ENCODE measurements at places on chromosomes 12 and 14.

DNA sequence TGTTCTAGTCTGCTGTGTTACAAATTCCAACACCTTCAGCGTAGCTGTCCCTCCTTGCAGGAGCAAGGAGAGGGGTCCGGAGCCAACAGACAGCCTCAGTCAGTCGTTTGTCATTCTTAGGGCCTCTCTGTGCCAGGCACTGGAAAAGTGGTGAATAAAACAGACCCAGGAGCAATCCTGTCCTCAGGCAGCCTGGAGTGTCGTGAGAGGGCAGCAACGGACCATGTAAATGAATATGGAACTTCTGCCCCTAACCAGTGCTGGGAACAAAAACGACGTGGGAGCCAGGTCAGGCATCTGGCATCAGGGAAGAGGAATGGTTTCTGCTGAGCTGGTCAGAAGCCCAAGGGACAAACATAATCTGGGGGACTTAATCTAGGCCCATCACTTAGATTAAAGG, 64.8 kb upstream of the PSMC1 start:
- no peak for DNase-seq

DNA sequence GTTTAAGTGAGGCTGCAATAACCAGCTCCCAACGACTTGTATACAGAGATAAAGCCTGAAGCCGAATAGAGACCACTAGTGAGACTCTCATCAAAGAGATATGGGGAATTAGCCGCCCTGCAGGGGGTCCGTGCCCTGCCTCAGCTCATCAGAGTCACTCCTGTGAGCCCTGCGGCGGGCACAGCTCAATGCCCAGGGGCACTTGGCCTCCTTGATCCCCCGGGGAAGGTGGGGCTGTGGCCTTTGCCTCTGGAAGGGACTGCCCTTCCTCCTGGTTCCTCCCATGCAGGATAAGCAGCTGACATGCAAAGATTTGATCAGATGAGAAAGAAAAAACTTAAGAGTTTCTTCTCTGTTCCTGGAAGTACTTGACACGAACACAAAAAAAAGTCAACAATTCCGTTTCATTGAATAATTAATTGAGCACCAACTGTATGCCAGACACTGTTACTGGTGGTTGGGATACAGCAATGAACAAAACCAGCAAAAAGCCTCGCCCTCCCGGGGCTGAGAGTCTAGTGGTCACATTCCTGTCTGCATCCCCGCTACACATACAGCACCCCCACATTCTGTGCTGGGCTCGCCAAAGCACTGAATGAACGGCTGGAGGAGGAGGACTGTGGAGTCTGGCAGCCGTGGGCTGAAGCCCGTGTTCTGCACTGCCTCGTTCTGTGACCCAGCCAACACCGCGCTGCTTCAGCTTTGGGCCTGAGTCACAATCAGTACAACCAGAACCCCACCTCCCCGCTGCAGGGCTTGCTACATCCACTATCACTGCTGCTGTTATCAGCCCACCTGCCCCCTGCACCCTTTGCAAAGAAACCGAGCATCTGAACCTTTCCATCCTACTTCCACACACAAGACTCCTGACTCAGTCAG, 10.3 kb downstream of the TTC7B start:
- DNase-seq = peak; percentile 36

DNA sequence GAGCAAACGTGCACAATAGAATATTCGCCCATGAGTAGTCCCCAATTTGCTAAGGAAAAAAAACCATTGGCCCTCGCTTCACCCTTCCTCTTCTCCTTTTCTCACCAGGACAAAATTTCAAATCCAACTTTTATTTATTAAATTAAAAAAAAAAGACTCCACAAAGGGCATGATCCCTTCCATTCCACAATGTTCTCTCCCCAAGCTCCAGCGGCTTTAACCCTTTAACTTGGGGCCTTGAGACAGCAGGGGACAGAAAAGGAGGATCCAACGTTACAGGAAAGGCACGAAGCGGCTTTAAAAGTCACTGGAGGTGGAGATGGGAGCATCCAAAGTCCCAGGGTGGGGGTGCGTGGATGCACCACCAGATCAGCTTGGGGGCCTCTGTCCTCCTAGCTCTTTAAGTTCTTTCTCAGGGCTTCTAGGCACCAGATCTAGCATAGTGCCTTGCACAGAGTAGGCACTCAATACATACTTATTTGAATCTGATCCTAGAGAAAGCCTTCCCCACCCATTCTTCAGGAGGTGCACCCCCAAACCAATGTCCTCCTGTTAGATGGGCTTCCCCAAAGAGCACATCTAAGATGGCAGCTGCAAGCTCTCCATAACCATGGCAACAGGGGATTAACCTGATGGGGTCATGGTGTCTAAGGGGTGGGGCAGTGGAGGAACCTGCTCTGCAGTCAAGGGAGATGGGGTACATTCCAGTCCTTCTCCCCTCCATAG, 5.2 kb upstream of the AAAS start:
- no peak for DNase-seq

DNA sequence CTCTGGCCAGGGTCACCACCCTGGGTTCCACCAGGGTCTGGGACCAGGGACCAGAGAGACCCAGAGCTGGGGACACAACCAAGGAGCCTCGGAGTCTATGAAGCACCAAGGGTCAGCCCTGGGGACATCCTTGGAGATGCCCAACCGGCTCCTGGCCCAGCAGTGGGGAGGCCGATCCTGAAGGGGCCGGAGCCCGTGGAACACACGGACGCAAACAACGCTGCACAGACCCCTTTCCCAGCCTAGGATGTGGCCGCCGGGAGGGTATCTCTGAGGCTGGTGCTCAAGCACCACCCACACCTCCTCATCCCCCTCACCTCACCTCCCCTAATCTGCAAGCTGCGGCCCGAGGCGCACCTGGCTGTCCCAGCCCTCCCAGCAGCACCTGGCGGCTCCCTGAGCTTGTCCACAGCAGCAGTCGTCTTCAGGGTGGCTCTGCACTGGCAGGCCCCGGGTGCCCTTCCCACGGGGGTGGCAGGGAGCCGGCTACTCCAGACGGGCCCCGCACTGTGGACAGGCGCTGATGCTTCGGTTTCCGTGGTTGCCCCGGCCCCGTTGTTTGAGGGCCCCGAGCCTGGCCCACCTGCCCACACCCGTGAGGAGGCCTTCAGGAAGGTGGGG, 146.8 kb upstream of the C14orf180 start:
- DNase-seq = no peak

- no peak for DNase-seq
Measured at GRCh38 chr12:93422050-93422449, 19.7 kb downstream of the UBE2N start.

GRCh38 chr14:101008631-101009336, 105.3 kb upstream of the RTL1 start:
- peak; percentile 76 for DNase-seq

DNA sequence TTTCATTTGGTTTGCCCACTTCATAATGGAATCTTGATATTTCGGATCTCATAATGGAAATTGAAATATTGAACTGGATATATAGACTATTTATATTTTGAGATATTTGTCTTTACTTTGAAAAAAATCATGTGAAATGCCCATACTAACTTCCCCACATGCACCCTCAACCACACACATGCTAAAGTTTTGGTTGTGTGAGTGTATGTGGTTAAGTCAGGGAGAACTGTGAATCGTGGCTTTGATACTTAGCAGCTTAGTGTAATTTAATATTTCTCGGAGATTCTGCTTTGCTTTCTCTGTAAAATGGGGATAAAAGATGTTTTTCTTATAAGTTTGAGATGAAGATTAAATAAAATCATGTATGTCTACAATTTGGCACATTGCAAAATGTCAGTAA, 162.1 kb downstream of the OTOGL start:
- no peak for DNase-seq

GRCh38 chr14:66174453-66174891, 311.7 kb upstream of the CCDC196 start:
- DNase-seq = no peak

GRCh38 chr14:77007975-77008421, 20.5 kb downstream of the IRF2BPL start:
- no peak for DNase-seq

- DNase-seq = peak; percentile 77
Measured at GRCh38 chr12:71731439-71732356, 23.0 kb upstream of the RAB21 start.

DNA sequence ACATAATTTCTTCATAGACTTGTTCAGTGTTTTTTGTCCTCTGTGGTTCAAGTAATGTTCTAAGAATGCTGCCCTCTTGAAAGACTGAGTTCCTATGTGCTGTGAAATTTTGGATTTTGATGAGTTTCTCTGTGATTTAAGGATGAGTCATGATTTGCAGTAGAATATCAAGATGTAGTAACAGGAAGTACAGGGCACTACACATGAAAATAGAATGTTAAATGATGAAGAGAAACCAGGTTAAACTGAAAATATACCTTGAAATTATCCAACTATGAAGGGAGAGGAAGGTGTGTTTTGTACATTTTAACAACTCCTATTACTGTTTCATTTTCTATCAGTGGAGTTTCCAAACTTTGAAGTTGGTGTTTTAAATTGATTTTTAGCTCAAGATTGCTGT, 4.8 kb downstream of the ELK3 start:
- peak; percentile 96 for DNase-seq

- no peak for DNase-seq
Measured at GRCh38 chr12:3973269-3973884, 100.2 kb upstream of the PARP11 start.

DNA sequence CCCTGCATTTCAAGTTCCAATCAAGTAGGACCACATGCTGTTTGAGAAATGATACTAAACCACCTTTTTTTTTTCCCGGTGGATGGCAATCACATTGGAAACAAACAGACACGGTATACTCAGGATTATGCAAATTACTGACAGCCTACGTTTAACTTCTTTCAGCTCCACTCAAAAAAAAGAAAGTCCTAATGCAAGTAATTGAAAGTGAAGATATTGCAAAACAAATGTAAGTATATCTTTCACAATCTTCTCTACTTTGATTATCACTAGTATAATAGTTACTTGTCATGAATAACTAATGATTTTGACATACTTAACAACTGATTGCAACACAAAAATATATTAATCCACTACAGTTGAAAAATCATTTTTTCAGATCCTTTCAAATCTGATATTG, 2.6 kb upstream of the OSBPL8 start:
- no peak for DNase-seq

- no peak for DNase-seq
Measured at GRCh38 chr12:43898474-43898873, 62.6 kb downstream of the TMEM117 start.

DNA sequence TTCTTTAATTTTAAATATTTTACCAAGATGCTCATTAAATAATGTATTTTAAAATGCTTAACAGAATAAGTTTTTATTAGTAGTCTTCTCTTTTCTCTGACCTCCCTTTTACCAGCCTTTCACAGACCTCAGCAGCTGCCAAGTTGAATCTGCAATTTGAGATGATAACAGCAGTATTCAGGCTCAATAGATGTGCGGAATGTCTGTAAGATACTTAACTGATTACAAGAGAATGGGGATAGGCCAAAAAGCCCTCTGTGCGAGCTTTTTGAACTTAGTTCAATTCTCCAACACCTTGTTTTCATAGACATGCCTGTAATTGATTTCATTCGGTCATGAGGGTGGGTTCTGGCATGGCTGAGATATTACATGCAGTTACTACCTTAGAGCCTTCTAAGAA, 277.2 kb downstream of the TMTC2 start:
- no peak for DNase-seq

- DNase-seq = no peak
Measured at GRCh38 chr12:175250-175649, 38.7 kb downstream of the SLC6A12 start.

DNA sequence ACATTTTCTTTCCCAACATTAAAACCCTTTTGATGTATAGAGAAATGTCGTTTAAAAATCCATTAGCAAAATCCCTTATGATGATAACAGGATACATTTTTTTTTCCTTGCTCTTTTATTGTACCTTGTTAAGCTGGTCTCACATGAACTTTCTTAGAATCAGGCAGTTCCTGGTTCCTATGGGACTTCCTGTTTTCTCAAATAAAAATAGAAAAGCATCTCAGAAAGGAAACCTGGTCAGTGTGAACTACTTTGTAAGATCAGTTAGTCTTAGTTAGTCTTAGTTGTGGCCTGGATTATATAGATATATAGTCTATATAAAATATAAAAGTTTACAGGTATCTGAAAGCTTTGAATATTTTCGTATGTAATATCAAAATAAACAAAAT, 40.3 kb downstream of the LEMD3 start:
- no peak for DNase-seq

DNA sequence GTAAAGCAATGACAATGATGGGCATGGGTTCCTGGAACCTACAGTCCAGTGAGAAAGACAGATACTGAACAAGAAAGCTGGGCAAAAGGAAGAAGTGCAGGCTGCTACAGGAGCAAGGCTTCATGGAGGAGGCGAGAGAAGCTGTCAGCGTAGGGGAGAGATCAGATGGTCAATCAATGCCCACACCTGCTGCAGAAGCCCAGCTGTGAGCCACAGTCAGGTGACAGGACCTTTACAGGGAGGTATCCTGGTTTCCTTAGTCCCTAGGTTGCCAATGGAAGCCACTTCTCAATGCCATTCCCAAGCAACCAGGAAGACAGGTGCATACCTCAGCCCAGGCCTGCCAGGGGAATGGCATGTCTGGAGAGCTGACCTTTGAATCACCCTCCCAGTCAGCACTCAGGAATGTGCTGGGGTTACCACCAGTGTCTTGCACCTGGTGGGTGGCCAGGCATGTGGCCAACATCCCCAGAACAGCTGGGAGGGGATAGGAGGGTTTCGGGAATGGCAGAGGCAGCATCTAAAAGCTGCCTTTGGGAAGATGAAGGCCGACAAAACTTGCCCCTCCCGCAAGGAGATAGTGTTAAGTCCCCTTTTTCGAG, 170.3 kb downstream of the TTC7B start:
- DNase-seq = no peak

GRCh38 chr12:70364695-70365397, 1.2 kb upstream of the KCNMB4 start:
- no peak for DNase-seq

- no peak for DNase-seq
Measured at GRCh38 chr14:60812987-60813386, 78.4 kb downstream of the MNAT1 start.

DNA sequence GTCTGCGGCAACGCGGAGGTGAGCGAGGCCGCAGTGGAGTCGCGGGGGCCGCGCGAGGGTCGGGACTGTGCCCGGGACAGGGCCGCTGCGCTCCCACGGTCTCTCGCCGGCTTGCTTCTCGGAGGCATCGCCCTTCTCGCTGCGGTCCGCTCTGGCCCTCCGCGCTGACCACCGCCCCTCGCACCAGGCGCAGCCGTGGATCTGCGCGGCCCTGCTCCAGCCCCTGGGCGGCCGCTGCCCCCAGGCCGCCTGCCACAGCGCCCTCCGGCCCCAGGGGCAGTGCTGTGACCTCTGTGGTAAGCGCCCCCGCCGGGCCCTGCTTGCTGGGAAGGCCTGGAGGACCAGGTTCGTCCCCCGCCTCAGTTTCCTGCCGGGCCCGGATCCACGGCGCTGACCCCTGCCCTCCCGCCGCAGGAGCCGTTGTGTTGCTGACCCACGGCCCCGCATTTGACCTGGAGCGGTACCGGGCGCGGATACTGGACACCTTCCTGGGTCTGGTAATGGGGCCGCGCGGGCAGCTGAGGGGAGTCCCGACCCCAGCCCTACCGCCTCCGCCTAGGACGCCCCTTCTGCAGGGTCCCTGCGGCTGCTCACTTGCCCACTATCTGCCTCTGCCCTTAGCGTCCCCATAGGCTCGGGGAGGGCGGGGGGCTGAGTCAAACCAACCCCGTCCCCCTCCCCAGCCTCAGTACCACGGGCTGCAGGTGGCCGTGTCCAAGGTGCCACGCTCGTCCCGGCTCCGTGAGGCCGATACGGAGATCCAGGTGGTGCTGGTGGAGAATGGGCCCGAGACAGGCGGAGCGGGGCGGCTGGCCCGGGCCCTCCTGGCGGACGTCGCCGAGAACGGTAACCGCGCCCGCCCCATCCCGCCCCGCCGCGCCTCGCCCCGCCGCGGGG, 7.0 kb downstream of the AMN start:
- no peak for DNase-seq
